ACHN (cell line): ENCODE measurements at places on chromosomes 3 and 15.
A peak's percentile ranks its signal among the peaks of the same experiment; 100 is the strongest.

DNA sequence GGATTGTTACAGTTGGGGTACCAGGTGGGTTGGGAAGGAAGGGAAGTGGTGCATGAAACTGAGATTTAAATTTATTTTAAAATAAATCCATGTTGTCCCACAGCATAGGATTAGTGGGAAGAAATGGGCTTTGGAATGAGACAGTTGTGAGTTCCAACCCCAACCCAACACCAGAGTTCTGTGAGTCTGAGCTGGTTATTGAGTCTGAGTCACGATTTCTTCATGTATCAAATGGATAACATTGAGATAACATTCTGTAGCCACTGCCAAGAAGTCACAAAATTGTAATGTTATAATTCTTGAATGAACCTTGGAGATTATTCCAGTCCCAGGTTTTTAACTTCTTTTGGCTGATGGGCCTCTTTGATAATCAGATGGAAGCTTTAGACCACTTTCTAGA, 13.7 kb downstream of the IFT122 start:
- no peak for DNase-seq

- no peak for DNase-seq
Observed at GRCh38 chr3:65493371-65493882, 545.3 kb downstream of the MAGI1 start.

DNA sequence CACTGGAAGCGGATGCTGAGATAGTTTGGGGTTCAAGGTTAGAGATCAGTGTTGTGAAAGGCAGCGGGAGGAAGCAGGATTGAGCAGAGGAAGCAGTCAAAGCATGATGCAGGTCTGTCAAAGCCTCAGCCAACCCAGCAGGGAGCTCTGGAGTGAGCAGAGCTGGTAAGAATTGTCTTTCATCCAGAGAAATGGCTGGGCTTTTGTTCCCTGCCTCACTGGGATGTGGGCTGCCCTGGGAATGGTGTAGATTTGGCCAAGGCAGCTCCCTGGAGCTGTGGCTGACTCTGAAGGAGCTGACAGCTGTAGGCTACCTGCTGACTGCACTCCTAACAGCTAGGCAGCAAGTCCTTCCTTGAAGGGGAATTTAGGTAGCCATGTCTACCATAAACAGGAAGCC, 61.9 kb upstream of the STXBP5L start:
- DNase-seq = no peak

- DNase-seq = no peak
Observed at GRCh38 chr15:33639978-33640377, 328.3 kb upstream of the CHRM5 start.

GRCh38 chr3:105868742-105869530, at the start of gene CBLB:
Gene CBLB, minus strand, starts transcription at chr3:105869012. Its CDS starts 1,435 bp downstream, at chr3:105867577.
- peak; percentile 92 for DNase-seq

- no peak for DNase-seq
Observed at GRCh38 chr3:127751163-127751621, 71.1 kb downstream of the MGLL start.

DNA sequence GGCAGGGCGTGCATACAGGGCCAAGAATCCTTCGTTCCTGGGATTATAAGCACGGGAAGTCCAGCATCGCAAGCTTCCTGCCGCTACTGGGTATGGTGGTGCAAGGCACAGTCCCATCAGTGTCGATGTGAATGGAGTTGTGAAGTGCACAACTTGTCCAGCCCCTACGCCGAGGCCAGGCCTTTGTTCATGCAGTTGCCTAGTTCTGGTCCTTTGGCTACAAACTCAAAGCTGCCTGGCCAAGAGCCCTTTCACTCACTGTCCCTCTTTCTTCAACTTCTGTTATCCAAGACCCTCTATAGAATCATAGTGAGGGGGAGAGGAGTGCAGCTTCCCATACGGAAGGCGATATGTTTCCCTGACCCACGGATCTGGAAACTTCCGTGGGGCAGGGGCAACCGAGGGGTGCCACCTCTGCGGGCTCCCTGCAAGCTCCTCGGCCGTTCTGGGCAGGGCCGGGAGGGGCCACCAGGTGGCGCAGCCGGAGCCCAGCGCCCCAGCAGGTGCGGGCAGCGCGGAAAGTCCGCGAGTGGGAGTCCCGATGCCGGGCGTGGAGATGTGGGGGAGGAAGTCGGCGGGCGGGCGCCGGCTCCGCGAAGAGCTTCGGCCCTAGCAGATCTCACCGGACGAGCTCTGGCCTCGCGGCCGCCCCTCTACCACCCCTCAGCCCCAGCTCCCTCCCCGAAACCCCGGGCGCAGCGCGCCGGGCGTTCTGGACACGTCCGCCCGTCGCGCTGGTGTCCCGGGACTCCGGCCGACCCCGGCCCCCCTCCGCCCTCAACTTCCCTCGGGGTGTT, 693 bp downstream of the RASGRP1 start:
- peak; percentile 43 for DNase-seq

DNA sequence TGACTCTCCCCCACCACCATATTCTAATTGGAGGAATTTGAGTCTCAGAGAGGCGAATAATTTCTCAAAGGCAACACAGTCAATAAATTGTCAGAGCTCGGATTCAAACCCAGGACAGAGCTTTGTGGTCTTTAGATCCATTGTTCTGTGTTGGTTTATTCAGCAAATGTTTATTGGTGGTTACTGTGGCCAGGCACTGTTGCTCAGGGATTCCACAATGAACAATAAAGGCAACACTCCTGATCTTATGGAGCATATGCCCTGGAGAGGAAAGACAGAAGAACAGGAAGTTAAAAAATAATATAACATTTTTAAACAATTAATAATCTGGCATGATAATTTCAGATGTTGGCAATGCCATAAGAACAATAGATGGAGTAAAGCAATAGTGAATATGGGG, 291.7 kb upstream of the NR2E3 start:
- DNase-seq = no peak

GRCh38 chr3:144344925-144345548, 373.4 kb downstream of the DIPK2A start:
- no peak for DNase-seq

- no peak for DNase-seq
Observed at GRCh38 chr3:45955017-45955647, 11.9 kb downstream of the CXCR6 start.

- no peak for DNase-seq
Observed at GRCh38 chr3:70868561-70868960, 556.1 kb upstream of the MDFIC2 start.

- peak; percentile 76 for DNase-seq
Observed at GRCh38 chr3:172140499-172141391, 101.4 kb downstream of the FNDC3B start.

DNA sequence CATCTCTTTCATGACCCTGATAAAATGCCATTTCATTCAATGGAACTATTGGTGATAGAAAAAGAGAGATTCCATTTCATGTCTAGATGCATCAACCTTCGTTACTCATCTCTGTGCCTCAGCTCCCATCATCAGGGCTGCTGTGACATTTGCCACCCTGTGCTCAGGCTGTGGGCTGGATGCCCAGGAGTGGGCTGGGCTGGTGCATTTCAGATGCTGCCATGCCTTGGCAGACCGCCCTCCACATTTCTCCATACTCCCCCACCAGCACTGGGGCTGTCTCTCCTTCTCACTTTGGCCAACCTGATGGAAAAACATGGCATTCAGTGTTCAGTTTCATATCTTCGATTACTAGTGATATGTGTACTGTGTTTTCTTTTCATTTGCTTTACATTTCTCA, 59.1 kb downstream of the DNASE1L3 start:
- DNase-seq = no peak

DNA sequence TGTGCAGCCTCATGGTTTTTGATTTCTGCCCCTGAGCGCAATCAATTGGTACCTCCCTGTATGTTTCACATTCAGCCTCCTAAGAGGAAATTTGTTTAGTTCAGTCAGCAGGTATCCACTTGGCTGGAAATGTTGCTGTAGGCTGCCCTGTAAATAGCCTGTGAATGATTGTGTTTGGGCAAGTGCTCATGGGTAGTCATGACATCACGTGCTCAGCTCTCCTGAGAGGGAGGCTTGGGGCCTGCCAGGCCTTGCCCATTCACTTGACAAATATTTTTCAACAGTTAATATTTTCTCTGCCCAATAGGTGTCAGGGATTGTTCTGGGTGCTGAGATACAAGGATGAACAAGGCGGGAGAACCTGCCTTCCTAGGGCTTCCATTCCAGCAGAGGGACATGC, 13.3 kb downstream of the HRH1 start:
- no peak for DNase-seq

DNA sequence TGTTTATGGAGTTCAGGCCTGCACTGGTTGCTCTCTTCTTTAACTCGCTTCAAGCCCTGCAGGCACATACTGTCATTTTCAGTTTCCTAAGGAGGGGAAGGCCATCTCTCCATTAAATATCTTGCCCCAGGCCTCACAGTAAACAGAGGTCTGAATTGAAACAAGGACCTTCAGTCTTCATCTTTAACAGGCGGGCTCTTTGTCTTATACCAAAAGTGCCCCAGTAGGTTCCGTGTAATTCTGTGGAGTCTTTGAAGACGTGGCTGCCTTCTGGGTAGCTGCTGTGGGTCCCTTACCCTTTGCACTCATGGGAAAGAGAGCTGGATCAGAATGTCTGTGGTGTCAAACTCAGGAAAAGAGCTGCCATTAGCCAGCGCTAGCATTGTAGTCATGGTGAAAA, 161.2 kb downstream of the APBA2 start:
- DNase-seq = no peak

DNA sequence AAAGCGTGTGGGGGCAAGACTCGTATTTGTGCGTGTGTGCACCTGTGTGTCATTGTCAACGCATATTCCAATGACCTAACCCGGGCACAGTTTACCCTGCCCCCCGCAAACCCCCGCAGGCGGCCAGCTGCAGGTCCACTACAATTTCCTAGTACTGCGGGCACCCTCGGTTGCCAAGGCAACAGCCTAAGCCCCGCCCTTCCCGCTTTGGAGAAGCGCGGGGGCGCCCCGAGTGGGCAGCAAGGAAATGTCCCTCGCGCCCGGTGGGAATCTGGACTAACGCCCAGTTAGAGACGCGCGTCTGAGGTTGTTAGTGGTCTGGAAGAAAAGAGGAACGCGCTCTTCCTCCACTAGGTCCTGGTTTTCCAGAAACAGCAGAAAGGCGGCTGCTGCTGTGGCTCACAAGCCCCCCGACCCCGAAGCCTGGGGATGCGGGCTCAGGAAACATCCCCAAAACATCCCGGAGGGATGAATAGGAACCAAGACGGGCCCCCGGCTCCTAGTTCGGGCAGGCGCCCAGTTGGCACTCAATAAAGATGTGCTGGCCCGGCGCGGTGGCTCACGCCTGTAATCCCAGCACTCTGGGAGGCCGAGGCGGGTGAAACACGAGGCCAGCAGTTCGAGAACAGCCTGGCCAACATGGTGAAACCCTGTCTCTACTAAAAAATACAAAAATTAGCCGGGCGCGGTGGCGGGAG, 1.1 kb downstream of the ABHD14A start:
- peak; percentile 54 for DNase-seq

DNA sequence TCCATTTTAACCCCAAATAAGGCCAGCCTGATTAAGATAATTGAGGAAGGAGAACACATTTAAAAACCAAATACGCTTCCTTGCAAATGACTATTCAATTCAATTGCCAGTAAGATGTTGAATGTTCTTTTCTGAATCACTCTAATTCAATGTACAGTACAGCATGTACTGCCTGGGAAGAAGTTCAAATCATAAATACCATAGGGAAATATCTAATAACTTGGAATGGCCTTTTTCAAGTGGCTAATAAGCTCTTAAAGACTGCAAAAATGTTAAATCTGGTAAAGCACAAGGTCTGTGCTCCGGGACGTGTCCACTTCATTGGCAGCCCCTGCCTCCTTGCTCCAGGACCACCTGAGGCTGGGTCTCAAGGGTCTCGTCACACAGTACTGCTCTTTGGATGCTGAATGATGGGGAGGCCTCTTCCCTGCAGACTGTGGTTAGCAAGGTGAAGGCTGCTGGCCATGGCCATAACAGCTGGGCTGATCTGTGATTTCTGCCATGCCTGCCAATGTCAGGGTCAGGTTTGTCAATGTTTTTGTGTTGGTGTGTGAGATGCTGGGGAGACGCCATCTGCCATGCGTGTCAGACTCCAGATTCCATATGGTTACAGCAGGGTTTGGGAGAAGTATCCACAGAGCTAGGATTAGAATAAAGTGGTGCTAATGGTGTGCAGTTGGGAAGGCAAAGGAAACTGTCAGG, 300.5 kb downstream of the ADAMTS17 start:
- DNase-seq = no peak

- DNase-seq = no peak
Observed at GRCh38 chr3:71917545-71917944, 132.6 kb upstream of the PROK2 start.

- no peak for DNase-seq
Observed at GRCh38 chr3:110886222-110886893, 185.3 kb upstream of the NECTIN3 start.

DNA sequence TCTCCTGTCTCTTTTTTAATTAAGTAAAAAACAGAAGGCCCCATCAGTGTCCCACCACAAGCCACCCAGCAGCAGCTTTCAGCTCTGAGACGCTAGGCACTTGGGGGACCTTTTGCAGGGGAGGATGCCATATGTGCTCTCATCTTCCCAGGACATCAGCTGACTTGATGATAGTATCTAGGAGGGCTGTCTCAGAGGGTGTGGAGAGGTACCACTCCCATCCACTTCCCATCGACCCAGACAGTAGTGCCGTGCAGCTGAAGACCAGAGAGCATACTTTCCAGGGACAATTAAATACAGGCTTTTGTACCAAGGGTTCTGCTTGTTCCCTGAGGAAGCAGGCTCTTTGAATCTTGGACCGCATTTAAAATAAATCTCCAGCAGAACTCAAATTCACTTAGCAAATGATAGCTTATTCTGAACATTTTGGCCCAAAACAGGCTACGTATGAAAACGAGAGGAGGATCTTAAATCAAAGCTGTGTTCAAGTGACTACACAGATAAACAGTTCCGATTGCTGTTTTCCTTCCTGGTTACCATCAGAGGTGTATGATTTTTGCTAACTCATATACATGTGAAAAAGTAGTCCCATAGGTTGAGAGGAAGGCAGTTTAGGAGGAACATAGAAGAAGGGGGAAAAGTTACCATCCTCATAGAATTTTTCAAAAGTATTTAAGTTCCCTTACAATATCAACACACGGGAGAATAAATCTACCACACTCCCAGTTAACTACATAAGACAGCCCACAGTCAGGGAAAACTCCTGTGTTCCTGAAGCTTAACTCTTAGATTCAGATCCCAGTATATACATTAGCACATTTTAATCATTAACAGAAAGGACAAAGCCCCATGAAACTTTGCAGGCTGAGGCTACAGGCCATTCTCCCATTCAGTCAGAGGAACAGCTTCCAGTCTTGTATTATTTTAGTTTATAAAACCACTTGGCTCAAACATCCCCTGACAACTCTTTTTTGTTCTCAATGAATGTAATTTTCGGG, 9.5 kb downstream of the WNT5A start:
- DNase-seq = no peak

DNA sequence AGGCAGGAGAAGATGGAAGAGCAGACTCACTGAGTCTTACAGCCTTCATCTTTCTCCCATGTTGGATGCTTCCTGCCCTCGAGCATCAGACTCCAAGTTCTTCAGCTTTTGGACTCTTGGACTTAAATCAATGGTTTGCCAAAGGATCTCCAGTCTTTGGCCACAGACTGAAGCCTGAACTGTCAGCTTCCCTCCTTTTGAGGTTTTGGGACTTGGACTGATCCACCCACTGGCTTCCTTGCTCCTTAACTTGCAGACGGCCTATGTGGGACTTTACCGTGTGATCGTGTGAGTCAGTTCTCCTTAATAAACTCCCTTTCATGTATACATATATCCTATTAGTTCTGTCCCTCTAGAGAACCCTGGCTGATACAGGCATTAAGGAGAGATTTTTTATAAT, 62.4 kb upstream of the TNIK start:
- no peak for DNase-seq

- DNase-seq = no peak
Observed at GRCh38 chr15:47443839-47444238, 273.5 kb upstream of the SEMA6D start.
